ENCODE measurements at places on chromosomes 4 and X.

DNA sequence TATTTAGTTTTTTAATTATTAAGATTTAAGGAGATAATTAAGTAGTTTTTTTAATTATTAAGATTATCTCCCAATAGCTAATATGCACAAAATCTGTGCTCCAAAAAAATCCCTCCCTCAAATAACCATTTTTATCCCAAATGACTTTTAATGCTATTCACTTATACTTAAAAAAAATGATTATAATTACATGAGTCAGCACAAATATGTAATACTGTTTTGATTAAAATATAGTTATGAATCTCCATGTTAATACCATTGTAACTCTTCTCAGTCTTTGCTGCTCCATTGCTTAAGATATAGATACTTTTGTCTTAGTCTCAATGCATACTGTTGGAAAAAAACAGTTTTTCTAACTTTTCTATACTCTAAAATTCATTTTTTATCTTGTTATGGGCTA is 1121.1 kb upstream of the ADGRL3 start:
- no peak for DNase-seq

GRCh38 chr4:39037491-39037825 is 5.2 kb upstream of the TMEM156 start:
- no peak for DNase-seq

GRCh38 chrX:16592194-16592770 is 57.7 kb upstream of the S100G start:
- no peak for DNase-seq

DNA sequence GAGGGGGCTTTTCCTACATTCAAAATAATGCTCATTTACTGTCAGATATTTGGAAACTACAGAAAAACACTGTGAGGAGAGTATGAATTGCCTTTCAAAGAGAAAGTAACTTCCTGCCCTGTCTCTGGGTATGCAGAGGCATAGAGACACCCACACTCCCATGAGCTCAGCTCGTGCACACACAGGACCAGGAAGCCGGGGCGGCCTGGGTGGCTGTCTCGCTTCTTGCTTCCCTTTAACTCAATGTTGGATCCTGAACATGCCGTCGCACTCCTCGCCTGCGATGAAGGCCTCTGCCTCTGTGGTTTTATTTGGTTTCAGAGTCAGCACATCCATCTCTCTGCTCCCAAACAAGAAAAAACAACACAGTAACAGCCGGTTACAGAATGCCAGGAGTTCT is 40.1 kb upstream of the GPR78 start:
- DNase-seq: no peak

GRCh38 chr4:38946919-38947318 is 79.3 kb downstream of the FAM114A1 start:
- no peak for DNase-seq

GRCh38 chr4:41296995-41297394 is 40.3 kb downstream of the UCHL1 start:
- no peak for DNase-seq

- DNase-seq: no peak
These were observed 168.3 kb upstream of the HS3ST1 start for GRCh38 chr4:11596989-11597388.

DNA sequence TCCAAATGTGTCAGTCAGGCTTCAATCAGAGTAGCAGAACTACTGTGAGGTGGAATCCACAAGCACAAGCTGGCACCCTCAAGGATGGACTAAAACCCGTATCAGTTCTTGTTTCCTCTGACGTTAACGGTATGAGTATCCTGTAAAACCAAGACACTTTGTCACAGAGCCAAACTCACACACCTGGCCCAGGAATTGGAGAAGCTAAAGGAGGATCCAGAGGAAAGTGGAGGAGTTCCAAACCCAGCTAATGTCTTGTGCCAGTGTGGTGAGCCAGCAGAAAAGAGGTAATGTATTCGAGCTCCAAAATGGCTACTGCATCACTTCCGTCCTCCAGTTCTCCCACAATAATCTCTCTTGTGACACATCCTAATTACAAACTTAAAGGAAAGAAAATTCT is 44.7 kb downstream of the ATP1B4 start:
- DNase-seq: no peak

DNA sequence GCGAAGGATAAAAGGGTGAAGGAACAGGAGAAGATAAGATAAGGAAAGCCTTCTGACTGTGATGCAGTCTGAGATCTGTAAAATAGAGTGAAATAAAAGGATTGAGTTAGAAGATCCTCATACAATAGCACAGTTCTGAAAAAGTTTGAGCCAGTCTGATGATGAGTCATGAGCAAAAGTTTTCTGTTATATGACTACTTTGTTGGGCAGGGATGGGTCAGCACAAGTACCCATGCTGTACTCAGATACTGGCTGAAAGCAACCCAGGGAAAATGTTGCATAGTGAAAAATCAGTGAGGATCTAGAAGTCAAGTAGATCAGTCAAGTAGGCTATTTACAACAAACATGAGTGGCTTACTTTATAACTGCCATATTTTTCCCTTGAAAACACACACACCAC is 253.5 kb downstream of the PCDH10 start:
- DNase-seq: no peak

DNA sequence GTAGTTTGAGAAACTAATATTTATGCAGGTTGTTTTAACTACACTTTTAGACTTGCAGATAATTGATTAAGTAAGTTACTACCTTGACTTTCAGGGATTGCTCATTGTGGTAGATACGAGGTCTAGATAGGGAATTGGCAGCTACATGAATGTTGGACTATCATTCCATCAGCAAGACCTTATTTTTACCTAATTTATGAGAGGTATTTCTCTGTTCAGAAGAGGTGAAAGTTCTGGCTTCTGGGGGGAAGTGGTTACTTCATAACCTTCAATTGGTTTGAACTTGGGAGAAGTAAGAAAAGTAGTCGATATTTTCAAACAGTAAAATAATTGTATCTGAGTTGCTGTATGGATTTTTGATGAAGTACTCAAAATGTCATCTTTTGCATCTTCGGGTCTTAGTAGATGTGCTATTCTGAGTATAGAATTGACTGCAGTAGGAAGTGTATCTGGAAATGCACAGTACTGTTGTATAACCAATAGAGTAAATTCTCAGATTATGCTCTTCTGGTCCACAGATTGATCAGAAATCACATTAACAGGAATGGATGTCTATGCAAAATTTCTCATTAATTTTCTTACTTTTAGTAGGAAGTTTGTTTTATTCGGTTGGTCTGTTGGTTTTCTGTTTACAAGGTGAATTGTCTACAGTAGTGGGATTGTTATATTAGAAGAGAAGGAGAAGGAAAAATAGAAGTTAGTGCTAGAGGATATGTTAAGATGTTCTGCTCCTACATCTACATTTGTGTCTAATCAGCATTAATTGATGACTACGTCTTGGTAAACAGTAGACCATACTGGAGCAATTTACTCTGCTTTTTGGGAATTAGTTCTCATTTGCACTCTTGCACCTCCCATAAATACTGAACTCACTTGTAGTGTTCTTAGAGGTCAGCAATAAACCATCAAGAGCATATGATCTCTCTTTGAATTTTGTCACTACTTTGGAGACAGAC is 3.0 kb downstream of the NFKB1 start:
- no peak for DNase-seq

DNA sequence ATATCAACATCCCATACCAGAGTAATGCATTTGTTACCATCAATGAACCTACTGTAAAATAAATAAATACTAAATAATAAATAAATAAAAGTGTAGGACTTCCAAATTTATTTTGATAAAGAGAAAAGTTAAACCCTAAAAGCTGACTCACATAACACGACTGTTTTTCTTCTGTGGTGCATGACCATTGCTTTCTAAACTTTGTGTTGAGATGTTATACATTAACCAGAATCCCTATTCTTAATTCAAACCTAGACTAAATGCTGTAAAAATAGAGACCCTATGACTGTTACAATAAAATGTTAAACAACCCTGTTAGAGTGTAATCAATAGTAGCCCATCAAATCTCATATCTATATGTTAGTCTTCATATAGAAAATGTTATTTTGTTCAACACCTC is 20.9 kb upstream of the PRMT9 start:
- DNase-seq: no peak

GRCh38 chrX:110318664-110318968 is 731 bp upstream of the AMMECR1 start:
- DNase-seq: no peak

DNA sequence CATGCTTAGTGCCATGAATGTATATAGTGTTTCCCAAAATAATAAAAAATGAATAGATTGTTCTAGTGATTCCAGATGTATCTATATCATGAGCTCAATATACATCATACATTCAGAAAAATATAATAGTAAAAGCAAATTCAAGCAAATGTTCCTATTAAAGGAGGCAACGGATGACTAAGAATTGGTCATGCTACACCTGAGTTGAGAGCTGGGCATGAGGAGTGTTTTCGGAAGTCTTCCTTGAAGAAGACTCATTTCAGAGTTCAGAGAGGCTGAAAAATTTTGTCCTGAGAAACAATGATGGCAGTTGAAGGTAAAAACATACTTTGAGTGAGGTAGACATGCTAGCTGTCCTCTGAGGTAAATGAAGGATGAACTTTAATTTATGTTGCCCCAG is 79.3 kb upstream of the IL1RAPL2 start:
- DNase-seq: no peak

- no peak for DNase-seq
These were observed 73.6 kb upstream of the TBC1D9 start for GRCh38 chr4:140829825-140830224.

DNA sequence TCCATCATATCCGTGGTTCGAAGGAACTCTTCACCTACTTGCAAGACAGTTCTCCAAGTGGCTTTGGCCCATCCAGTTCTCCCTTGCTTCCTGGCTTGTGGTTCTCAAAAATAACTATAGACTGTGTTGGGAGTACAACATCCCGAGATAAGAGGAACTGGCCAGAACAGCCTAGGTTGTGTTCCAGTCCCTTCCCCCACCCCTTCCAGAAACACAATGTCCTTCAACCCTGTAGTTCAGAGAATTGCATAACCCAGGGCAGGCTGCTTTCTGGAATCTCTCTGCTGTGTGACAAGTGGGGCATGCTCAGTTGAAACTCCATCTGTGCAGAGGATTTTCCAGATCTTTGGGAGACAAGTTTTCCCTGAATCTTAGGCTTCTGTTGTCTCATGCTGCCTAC is 206.5 kb downstream of the PCDH10 start:
- DNase-seq: no peak

DNA sequence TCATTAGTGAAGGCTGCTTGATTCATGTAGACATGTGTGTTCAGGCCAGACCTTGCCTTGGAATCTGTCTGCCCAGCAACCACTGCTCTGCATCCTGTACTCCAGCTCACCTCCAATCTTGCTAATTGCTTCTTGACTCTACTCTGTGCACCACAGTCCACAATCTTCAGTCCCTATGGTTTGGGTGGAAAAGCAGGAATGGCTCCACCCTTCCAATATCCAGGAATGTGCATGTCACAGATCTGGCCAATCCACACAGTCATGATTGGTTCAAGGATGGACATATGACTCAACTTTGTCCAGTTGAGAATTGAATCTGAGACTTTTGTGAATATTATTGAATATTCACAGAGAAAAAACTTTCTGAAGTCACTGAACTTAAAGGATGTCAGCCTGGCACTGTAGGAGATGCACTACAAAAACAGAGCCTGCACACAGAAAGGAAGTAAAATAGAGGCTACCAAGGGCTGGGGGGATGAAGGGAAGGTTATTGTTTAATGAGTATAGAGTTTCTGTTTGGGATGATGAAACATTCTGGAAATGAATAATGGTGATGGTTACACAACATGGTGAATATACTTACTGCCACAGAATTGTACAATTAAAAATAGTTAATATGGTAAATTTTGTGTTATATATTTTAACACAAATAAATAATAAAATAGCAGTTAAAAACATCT is 161.3 kb upstream of the USP38 start:
- DNase-seq: peak; percentile 2

- DNase-seq: no peak
These were observed 536.6 kb downstream of the PPARGC1A start for GRCh38 chr4:23353200-23353599.

- DNase-seq: no peak
These were observed 7.5 kb upstream of the FGF5 start for GRCh38 chr4:80259012-80259411.

DNA sequence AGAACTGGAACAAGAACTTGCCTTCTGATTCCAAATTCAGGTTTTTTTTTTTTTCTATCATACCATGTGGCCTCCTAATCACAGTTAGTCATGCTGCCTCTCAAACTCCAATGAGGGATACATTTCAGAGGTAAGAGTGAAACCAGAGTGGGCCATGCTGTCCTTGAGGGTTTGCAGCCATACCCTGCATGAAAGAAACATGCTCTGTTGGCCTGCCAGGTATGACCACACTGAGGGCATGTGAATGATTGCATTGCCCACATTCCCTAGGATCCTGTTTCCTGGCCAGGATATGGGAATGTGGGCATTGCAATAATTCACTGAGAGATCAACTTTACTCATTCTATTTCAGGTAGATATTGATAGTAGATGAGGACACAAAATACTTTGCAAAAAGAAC is 56.4 kb upstream of the DDIT4L start:
- DNase-seq: no peak

DNA sequence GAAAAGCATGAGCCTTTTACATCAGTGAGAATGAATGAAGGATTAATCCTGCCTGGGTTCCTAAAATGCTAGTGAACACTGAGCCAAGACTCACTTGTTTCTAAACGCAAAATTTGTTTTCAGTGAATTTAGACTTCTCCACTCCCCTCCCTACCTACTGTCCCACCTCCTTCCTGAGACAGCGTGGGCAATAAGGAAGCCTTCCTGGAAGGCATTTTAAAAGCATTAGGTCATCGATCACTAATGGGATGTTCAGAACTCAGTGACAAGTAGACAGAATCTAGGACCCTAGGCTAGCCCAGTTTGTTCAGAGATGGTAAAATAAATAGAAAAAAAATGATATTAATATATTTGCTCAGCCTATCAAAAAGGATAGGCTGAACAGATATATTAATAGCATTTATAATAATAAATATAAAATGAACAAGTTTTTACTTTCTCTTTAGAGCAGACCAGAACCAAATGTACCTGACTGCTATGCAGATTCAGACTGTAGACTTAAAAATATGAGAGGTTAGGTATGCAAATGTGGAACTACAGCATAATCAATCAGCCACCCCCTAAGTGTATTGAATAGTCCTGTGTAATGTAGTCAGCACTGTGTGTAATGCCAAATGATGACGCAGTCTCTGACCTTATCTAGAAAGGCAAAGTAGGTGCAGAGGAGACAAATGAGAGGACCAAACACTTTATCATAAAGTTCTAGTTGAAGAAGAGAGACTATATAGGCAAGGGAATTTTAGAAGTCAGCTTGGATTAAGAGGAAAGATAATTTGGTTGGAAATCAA is 331.1 kb downstream of the GPAT3 start:
- no peak for DNase-seq

- no peak for DNase-seq
These were observed 21.3 kb upstream of the OPHN1 start for GRCh38 chrX:68454476-68455150.

Measured in fibroblast of mammary gland (primary cell).